ENCODE measurements at places on chromosomes 7 and 10.

DNA sequence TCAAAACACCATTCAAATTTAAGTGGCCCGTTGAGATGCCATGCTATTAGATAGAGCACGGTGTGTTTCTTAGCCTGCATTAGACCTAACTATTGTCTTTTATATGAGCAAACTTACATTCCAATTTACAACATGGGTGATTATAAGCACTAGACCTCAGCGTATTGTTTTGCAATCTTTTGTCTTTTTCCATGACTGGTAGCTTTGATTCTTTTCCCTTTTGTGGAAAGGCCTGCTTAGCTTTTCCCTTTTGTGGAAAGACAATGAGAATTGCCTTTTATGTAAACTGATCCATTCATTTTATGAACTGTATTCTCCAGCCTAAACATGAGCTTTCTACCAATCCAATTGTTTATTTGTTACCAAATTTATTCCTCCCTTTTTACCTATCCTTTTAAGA lies 823.1 kb downstream of the CCSER2 start:
- DNase-seq: no peak

- DNase-seq: peak; percentile 37
Observed at GRCh38 chr7:76395965-76396726, 13.4 kb downstream of the SSC4D start.

- no peak for DNase-seq
Observed at GRCh38 chr7:83119494-83119893, 43.2 kb downstream of the PCLO start.

DNA sequence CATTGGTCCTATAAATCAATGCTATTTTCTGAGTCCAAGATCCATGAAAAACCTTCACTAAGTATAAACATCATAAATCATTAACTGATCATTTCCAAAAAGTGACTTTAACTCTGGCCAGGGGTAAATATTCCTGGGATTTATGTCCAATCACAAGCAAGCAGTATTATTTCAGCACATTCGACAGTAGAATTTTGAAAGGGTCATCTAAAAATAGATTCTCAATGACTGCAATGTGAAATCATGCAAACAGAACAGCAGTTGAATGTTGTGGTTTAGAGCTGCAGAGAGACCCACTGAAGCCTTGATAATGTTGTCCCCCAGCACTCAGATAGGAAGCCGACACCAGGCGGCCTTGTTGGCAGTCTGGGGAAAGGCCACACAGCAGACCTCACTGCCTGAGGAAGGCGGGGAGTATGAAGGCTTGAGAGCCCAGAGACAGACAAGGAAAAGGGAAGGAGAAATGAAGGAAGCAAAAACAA lies 38.1 kb downstream of the FAM107B start:
- DNase-seq: no peak

GRCh38 chr10:120838941-120839340 lies 12.2 kb upstream of the WDR11 start:
- no peak for DNase-seq

DNA sequence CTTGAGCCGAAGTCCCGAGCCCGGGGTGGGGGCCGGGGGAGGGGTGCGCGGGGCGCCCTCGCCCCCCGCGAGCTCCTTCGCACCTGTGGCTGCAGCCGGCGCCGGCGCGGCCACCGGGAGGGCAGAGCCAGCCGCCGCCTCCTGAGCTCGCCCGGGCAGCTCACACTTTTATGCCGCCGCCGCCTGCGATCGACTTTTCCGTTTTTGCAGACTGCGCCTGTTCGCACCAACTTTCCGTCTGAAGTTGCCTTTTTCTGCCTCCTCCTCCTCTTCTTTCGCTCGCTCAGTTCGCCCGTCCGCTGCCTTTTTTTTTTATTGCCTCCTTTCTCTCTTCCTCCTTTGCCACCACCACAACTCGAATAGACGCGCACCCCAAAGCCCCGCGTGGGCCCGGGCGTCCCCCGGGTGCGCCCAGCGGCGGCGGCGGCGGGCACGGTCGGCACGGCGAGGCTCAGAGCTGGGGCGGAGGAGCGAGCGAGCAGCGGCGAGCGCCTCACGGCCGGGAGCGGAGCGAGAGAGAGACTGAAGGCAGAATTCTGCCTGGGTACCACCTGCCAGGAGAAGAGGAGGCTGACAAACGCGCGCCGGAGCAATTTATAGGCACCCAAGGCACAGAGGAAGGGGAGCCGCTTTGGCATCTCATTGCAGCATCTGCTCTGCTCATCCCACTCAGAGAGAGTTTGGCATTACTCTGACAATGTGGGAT lies at the start of gene C1QL3:
Gene C1QL3, minus strand, starts transcription at position 569 of the 706 bp plus-strand sequence. CDS start 814 bp downstream, outside the sequence.
- DNase-seq: peak; percentile 78

DNA sequence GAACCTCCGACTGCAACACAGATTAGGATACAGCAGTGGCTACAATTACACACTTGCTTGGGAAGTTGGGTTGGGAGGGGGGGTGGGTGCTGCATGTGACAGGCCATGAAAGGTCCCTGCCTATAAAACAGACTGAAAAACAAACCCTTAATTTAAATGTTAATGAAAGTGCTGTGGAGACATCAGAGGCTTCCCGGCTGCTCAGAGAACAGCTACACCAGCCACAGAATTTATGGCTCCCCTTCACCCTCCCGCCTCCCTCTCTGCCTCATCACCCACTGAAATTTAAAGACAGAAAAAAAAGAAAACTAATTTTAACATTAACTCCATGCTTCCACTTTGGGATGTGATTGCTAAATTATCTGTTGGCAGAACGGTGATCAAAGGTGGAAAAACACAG lies 34.7 kb downstream of the FBXW4 start:
- no peak for DNase-seq

- DNase-seq: no peak
Observed at GRCh38 chr7:16471933-16472332, 6.4 kb upstream of the SOSTDC1 start.

GRCh38 chr7:156106107-156106426 lies 293.8 kb upstream of the SHH start:
- no peak for DNase-seq

DNA sequence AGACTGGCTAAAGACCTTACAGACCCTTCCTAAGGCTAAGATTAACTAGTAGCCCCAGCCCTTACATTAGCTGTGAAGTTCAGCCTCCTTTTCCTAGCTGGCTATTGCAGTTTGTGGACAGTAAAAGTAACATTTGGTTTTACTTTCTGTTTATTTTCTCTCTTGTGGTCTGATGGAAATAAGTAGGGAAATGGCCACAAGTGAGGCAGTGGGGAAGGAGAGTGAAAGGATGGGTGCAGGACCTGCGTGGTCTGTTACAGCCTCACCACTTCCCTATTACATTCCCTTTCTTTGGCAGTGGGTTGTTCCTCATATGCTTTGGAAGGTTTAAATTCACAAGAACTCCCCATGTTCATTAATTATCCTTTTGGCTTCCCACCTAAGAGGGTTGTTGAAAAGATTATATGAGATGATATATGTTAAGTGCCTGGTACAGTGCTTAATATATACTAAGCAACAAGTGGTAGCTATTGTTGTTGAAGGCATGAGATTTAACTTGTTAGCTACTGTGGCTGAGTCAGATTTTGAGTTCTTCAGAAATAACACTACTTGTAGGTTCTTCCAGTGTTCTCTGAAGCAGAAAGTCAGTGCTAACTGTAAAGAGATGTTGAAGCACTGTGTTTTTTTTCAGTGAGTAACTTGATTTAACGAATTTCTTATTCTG lies 181.7 kb downstream of the ST7 start:
- no peak for DNase-seq

DNA sequence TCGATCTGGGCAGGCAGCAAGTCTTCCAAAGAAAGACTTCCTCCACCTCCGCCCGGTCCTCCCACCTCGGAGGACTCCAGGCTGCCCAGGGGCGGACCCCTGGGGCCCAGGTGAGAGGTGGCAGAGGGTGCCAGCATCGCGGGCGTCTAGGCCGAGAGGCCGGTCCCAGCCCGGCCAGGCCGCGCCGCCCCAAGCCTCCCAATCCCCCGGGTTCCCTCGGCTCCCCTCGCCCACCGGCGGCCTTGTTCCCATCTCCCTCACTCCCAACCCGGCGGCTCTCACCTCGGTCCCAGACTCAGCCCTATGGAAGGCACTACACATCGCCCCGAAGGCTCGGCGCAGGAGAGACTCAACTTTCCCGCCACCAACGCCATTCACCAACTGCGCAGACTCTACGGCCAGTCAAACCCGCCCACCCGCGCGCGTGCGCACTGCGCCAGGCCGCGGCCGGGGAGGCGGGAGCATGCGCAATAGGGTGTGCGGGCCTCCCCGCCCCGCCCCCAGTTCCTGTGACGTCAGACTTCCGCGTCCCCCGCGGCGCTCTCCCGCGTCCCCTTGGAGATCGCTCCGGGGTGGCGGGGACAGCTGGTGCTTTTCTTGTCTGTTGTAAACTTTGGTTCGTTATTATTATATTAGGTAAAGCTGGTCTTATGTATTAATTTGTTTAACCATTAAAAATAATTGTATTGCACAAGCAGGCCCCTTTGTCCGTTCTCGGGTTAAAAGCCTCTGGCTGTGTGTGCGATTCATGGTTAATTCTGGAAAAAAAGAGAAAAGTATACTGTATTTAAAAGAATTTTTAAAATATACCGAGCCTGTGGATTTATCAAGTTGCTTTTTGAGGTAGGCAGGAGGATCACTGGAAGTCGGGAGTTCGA lies at the start of gene XRCC2:
Gene XRCC2, minus strand, starts transcription at position 383 of the 878 bp plus-strand sequence. Its CDS starts 62 bp downstream, at position 321.
- DNase-seq: peak; percentile 100

DNA sequence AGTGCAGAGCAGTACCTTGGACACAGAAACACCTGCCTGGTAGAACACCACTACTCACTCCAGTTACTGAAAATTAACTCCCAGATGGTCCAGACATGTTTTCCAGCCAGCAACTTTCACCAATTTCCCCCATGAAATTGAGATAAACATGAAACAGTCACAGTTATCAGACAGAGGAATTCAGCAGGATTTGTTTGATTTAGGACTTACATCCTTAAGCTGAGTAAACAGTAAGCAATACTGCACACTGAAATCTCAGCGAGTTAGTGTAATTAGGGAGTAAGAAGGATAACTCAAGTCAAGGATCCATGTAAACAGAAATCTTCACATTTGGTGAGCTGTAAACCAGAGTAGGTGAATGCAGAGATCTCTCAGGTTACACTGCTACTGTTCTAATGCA lies 353.5 kb downstream of the ELMO1 start:
- DNase-seq: no peak
